Activated T-cell treated with anti-CD3 and anti-CD28 coated beads for 24 hours (primary cell): ENCODE measurements at places on chromosomes 16 and 17.

DNA sequence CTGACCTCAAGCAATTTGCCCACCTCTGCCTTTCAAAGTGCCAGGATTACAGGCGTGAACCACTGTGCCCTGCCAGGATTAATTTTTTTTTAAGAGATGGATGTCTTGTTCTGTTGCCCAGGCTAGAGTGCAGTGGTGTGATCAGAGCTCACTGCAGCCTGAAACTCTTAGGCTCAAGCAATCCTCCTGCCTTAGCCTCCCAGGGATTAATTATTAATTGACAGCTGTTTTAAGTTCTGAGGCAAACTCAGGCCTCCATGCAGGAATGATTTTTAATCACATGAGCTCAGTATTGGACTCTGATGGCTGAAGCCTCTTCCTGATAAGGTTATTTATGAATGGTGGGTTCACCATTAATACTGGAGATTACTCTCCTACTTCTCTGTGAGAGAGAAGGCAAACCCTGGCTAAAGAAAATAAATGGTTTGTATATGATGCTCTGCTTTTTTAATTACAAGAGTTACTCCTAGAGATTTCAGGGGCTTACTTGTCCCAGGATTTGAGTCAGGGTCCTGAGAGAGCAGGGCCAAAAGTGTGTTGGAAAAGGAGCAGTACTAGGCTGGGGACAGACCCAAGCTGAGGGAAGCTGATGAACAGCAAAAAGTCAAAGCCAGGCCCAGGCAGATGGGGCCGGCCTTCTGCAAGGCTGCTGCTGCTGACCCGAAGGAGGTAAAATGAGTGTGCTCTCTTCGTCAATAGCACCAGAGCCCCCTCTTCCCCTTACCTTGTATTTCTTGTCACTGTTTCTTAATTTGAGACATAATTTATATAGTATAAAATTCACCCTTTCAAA lies 56.9 kb upstream of the HAS3 start:
- DNase-seq, result no peak

- DNase-seq, result no peak
Observed at GRCh38 chr17:73228748-73229236, 32.9 kb downstream of the CPSF4L start.

DNA sequence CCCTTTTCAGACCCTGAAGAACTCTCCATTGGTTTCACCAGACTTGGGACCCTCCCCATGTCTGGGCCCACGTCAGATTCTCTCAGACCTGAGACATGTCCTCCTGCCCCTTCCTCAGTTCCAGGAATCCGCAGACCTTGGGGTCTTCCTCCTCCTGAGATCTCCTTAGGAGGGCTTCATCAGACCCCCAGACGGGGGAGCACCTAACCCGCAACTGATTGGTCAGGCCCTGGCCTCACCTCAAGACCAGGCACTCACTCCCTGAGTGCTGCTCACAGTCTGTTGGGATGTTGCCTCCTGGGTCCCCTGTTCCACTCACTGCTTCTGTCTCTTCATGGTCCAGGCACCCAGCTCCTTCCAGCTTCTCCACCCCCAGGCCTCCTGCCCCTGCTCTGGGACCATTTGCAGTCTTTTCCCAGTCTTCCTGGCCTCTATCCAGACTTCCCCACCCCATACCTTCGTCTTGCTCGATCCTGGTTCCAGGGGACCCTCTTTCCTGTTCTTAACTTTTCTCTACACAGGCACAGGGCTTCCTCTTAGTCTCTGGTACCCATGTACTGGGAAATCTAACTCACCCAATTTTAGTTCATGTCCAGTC lies 1.2 kb downstream of the GID4 start:
- no peak for DNase-seq

GRCh38 chr16:88686062-88686438 lies 257 bp downstream of the SNAI3 start:
- no peak for DNase-seq

DNA sequence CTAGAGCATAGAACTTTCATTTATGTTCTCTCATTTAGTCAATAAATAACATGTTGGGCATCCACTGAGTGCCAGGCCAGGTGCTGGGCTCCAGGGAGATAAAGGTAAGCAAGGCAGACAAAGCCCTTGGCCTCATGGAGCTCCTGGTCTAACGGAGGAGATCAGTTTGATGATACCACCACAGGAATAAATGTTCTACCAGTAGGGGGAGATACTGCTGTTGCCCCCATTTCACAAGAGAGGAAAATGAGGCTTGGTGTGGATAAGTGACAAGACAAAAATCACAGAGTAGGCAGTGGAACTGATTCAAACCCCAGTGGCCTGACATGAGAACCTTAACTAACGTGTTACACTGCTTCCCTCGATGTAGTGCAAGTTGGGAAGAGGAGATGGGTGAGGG lies 80.4 kb upstream of the ERCC4 start:
- no peak for DNase-seq

- DNase-seq, result no peak
Observed at GRCh38 chr17:56085576-56086267, 67.6 kb upstream of the ANKFN1 start.

DNA sequence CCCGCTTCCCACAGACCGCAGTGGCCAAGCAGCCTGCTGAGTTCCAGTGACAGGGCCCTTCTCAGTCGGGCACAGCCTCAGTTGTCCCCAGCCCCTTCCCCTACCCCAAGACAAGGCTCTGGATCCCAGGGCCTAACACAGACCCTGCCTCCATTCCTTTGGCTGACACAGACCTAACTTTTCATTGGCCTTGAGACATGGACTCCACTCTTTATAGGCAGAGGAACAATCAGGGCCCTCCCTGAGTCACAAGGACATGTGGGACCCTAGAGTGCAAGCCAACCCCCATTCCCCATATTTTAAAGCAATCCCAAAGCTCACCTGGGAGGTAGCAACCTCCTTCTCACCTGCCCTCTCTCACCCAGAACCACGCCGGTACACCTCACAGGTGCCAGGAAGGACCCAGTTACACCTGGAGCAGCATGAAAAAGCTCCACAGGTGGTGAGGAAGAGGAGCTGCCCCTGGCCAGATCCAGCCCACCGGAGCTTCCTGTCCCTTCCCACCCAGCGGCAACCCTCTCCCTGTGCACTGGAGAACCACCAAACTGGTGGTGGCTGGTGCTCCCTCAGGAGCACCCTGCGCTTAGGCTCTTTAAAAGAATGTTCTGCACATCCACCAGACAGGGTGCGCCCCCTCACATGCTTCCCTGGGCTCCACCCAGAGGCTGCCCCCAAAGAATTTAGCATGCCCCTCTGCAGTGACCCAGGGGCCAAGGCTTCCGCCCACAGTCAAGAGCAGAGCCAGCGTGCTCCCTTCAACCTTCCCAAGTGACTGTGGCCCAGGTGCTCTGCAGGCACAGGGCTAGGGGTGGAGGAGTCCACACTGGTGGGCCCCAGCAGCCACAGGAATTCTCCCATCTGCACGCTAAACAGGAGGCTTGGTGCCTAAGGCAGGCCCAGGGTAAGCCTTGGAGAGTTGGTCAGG lies 3.4 kb downstream of the MNT start:
- DNase-seq, result no peak

DNA sequence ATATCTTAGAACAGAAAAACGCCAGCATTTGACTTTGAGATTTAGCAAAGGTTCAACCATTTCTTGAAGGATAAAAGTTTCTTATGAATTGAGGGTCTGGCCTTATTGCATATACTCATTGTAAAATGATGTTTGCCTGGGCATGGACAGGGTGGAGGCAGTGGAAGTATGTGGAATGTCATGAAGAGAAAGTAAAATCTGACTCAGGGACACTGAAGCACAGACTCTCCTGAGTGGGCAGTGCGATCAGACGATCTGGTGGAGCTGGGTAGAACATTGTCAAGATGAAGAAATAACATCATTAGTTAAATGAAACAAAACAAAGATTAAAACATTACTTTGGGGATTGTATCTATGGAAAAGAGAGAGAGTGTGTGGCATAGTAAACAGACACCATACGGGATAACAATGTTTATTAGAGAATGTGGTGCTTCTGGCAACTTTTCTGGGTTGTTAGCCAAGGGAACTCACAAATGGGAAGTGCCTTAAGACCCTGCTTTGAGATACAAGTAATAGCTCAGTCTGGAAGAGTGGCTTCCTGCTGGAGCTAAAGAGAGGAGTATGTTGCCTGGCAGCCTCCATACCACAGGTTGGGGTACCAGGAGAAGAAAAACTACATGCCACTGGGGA lies 4.4 kb downstream of the MAP3K3 start:
- DNase-seq, result no peak

DNA sequence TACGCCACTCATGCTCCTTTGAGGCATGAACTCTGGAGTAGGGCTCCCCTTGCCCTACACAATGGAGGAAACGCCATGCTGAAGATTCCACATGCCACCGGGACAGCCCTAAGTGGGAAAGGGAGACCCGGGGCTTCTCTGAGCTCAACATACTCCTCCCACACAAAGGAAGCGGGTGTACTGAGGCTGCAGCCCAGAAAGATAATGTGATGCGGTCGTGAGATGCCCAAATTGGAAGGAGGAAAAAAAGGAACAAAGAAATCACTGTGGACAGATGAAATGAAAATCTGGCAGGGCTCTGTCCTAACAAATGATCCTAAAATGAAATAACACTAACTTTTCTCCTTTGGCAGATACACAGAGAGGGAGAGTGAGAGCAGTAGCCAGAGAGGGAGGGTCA lies 182.1 kb downstream of the ZFHX3 start:
- DNase-seq, result no peak

- no peak for DNase-seq
Observed at GRCh38 chr17:57517632-57518456, 227.3 kb downstream of the CCDC182 start.

DNA sequence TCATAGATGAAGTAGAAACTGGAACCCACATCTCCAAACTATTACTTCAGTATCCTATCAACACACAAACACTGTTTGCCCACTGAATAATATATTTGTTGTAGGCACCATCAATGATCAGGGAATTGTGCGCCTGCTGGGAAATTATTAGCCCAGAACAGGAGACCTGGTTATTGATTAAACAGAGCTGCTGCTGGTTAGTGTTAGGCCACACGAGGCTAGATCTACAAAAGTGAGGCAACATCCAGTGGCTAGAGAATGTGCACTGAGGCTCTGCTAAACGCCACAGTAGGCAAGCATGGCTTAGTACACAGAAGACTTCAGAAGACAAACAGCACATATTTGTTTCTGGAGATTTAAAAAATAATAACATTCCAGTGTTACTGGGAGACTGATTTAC lies 11.0 kb downstream of the ABHD15 start:
- DNase-seq, result no peak

DNA sequence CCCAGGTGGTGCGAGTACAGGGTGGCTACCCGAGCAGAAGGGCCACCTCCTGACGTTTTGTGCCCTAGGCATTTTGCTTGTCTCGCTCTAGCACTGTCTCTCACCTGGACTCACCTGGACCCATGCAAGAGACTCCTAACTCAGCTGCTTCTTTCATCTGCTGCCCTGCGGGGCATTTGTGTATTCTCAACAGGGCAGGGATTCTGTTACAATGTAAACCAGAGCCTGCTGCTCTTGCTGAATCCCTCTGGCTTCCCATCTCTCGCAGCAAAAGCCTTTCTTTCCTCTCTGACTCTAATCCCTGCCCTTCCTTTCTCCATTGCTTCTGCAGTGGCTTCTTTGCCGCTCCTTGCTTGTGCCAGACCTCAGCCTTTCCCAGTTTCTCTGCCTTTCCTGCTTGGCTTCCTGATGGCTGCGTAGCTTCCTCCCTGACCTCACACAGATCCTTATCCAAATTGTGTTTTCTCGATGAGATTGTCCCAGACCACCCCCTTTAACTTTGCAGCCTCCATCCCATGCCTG lies 10.2 kb downstream of the ARSG start:
- no peak for DNase-seq

- no peak for DNase-seq
Observed at GRCh38 chr17:57260325-57261083, 4.2 kb downstream of the MSI2 start.

DNA sequence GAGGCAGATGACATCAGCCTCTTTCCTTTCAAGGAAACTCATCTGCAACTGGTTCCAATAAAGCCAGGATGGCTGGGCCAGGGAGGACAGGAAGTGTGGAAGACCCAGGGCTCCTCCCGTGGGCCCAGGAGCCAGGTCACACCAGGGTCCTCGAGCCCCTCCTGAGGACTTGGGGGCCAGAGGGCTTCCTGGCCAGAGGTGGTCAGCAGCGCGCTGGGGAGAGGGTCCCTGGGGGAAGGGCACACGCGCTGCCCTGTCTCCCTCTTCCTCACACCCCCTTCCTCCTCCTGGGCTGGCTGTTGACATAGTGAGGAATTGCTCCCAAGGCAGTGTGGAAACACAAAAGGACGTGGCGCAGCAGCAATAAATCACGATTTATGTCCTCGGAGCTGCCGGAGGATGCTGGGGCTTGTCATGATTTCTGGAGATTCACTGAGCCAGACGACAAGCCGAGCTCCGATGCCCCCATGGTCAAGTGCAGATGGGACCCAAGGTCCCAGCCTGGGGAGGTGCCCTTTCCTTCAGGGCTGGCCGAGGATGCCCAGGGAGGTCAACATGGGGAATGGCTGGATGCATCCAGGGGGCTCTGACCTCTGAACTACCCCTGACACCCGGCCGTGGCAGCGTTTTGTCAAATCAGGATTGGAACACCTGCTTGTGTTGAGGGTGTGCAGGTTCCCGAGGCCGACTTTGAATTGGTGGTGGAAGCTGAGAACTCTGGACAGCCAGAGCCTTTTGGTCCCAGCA lies 152.6 kb downstream of the IRF8 start:
- DNase-seq, result no peak

GRCh38 chr16:29726845-29727377 lies 18.9 kb downstream of the C16orf54 start:
- DNase-seq, result no peak

GRCh38 chr16:54657058-54657708 lies 273.5 kb upstream of the IRX5 start:
- DNase-seq, result no peak

DNA sequence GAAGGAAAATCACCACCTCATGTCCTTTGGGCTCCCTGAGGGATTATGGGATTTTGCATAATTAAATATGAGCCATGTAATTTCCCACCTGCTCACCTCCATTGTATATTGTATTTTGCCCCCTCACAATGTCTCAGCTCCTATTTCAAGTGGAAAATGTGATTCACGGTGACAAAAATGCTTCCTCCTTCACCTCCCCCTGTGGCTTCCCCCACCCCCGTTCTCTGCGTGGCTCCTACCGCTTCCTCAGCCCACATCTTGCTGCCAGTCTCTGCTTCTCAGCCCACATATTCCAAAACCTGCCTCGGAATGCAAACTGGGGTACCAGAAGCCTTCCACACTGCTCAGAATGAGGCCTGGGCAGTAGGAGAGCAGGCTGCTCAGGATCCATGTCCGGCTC lies 394.5 kb upstream of the C16orf82 start:
- DNase-seq, result peak; percentile 35

GRCh38 chr16:81838794-81839193 lies 59.7 kb downstream of the PLCG2 start:
- DNase-seq, result no peak

GRCh38 chr16:54482892-54483574 lies 196.4 kb upstream of the IRX3 start:
- DNase-seq, result no peak
